ENCODE measurements at places on chromosomes 3 and 15.

DNA sequence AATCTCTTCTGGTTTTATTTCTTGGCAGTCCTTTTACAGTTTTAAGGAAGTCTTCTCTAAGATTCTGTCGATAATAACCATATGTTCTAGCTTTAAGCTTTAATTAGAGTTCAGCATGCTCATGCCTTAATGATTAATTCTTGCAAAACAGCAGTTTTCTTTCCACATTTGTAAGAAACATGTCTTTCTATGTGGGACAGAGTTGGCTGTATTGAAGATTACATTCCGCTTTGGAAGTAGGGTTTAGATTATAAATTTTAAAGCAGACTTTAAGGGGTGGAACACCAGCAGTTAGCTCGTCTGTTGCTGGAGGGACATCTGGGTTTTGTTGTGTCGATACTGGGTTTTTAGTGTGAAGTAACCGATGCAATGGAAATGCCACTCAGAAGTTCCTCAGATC lies 35.3 kb downstream of the SQOR start:
- DNase-seq, result no peak

GRCh38 chr15:67168694-67169093 lies 85.8 kb downstream of the AAGAB start:
- DNase-seq, result no peak

DNA sequence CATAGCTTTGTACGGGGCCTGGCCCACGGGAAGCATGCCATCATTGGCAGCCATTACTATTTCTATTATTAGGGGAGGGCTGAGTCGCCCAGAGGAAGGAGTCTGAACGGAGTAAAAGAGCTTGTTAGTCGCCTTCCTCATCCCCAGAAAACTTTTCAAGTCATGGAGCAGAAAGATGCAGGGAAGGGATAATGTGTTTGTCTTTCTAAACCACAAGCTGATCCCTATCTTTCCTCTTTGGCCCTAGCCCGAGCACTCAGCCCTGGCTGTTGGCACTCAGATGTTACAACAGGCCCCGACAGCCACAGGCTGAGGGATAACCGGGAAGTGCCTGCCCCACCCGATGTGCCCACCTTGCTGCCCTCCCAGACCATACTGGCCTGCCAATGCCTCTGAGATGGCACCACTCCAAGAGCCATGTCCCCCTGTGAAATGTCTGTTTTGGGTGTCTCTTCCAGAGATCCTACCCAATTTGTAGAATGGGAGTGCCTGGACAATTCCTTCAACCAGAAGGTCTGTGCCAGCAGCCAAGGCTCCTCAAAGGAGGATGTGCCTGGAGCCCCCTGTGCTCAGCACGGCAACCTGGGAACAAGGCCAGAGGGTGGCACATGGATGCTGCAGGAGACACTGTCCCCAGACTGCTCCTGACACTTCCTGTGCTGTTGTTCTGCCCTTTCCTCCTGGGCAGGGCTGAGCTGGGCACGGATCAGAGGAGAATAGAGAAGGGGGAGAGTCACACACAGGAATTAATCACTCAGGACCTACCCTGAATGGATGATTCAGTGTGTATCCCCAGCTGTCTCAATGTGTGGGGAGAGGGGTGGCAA lies 10.8 kb downstream of the PAK6 start:
- DNase-seq, result no peak

DNA sequence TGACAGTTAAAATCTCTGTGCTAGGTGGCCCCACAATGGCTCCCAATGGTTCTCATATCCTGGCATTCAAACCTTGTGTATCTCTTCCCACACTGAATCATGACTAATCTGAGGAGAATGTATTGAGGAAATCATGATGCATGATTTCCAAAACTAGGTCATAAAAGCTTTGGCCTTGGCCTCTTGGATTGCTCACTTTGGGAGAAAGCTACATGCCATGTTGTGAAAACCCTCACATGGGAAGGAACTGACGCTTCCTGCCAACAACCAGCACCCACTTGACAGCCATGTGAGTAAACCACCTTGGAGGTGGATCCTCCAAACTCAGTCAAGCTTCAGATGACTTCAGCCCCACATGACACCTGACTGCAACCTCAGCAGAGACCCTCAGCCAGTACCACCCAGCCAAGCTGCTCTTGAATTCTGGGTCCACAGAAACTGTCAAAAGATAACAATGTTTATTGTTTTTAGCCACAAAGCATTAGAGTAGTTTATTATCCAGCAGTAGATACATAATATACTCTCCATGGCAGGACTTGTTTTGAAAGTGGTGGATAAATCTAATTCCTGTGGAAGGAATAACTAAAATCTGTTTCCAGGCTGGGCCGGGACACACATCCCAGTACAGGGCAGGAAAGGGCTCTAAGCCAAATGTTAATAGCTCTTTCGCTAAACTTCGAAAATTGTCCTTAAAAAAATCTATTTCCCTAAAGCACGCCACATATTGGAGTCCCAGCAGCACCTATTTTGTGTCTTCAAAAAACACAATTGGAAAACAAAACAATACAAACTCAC lies 1.0 kb upstream of the ZNF620 start:
- no peak for DNase-seq

GRCh38 chr3:108546692-108547091 lies 36.3 kb upstream of the MYH15 start:
- no peak for DNase-seq

- DNase-seq, result no peak
These were observed 774.4 kb downstream of the ROBO1 start for GRCh38 chr3:78993375-78993774.

- DNase-seq, result no peak
These were observed 608.3 kb downstream of the NTRK3 start for GRCh38 chr15:87648278-87648677.

GRCh38 chr3:107884719-107885460 lies 205.9 kb downstream of the CD47 start:
- no peak for DNase-seq

GRCh38 chr3:149579161-149579560 lies 78.7 kb downstream of the WWTR1 start:
- no peak for DNase-seq

GRCh38 chr3:20935791-20936190 lies 749.8 kb upstream of the SGO1 start:
- no peak for DNase-seq

- DNase-seq, result no peak
These were observed 499.3 kb upstream of the ARRDC4 start for GRCh38 chr15:97461226-97461625.

GRCh38 chr3:50230794-50231125 lies 5.2 kb upstream of the GNAI2 start:
- no peak for DNase-seq

DNA sequence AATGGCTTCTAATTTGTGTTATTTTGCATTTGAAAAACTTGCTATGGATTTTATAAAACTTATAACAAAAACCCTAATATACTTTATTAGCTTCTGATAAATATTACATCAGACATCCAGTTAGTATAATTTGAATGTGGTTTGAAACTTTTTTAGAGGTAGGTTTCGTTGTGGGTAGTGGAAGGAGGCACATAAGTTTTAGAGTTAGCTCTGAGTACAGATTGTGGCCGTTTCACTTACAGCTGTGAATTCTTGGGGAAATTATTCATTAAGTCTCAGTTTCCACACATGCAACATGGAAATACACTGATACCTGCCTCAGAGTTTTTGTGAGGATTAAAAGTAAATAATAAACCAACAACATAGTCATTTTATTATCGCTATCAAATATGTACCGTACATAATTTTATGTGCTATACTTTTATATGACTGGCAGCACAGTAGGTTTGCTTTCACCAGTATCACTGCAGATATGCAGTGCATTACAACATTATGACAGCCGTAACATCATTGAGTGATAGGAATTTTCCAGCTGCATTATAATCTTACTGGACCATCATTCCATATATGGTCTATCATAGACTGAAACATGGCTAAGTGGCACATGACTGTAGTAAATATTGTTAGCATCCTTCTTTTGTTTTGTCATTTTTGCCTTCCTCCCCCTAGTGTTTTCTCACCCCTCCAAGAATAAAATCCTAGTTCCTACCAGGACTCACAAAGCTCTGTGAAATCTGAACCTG lies 175.6 kb downstream of the AKAP13 start:
- no peak for DNase-seq

DNA sequence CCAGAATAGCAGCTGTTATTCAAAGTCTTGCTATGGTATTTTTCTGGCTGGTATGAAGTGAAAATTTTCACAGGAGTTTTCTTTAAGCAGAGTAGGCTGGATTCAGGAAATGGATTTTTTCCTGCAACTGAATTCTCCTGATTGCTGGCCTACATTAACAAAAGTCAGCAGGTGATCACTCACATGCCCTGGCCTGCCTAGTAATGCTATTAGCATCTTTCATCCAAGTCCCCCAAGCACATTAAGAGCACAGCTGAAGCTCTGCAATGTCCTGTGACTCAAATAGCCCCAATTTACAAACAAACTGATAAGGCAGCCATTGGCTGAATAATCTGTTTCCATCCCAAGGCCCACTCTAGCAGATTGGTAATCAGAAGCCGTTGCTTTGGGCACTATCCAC lies 688.3 kb upstream of the LMCD1 start:
- no peak for DNase-seq

DNA sequence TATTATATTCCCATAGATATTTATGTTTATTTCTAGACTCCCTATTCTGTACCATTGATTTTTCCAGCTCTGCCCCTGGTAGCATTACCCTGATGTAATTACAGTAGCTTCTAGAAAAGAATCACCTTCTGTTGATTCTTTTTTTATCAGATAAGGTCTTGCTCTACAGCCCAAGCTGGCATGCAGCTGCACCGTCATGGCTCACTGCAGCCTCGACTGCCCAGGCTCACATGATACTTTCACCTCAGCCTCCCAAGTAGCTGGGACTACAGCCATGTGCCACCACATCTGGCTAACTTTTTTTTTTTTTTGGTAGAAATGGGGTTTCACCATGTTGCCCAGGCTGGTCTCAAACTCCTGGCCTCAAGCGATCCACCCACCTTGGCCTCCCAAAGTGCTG lies 41.8 kb downstream of the SLC24A1 start:
- DNase-seq, result no peak

- peak; percentile 22 for DNase-seq
These were observed 22.0 kb downstream of the SLC7A14 start for GRCh38 chr3:170563712-170564423.

DNA sequence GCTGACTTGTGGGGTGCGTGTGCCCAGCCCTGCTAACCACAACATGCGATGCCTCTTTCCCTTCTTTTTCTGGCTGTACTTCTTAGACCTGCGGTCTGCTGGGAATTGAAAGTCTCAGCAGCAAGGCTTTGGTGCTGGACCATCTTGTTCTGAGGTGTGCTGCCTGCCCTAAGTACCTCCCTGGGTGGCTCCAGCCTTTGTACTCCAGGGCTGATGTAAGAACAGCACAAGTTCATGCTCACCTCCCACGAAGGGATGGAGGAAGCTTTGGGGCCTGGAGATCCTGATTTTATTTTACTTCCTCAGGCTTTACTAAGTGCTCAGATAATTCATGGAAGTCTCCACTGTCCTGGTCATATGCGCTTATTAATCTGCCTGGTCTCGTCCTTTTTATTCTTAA lies 28.9 kb downstream of the FAM43A start:
- DNase-seq, result no peak

DNA sequence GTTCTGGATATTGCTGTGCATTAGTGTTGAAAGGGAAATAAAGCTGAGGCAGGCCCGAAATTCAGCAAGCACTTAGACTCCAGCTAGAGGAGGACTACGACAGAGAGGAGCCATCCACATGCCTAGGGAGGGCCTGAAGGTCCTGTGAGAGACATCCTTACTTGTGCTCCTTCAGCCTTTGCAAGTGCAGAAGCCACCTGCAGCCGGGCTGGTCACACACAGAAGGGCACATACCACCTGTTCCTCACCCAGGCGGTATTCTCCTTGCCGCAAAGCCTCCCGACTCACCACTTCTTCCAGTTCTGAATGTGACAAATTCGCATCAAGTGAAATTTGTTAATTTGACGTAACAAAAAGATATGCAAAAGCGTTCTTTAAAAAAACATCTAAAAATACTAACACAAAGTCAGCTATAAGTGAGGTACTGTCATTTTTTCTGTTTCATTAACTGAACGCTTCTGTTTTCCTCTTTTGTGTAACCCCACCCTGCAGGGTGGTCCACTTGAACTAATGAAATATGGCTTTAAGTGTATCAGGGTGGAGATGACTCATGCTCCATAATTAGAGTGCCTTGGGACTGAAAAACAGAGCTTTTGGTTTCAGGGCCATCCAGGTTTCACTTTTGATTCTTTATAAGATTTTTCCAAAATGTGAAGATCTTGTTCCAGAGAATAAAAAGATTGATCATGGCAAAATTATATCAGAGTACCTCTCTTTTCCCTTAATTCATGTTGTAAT lies 467.9 kb upstream of the ATP11B start:
- DNase-seq, result no peak

DNA sequence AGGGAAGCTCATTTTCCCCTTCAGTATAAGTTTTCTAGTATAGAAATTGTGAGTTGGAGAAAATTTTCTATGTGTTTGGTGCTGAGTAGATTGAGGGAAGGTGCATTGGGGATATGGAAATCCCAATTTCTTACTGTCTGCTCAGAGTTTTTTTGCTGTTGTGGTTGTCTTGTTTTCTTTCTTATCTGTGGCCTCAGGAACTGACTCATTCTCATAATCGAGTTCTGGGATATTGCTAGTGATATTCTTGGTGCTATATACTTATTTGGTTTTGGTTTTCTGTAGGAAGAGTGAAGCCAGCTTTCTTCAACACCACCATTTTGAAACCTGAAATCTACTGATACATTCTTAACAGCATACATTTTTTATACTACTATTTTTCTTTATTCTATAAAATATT lies 869.2 kb downstream of the DIPK2A start:
- DNase-seq, result no peak

GRCh38 chr3:57221883-57222282 lies 5.6 kb upstream of the APPL1 start:
- DNase-seq, result no peak

DNA sequence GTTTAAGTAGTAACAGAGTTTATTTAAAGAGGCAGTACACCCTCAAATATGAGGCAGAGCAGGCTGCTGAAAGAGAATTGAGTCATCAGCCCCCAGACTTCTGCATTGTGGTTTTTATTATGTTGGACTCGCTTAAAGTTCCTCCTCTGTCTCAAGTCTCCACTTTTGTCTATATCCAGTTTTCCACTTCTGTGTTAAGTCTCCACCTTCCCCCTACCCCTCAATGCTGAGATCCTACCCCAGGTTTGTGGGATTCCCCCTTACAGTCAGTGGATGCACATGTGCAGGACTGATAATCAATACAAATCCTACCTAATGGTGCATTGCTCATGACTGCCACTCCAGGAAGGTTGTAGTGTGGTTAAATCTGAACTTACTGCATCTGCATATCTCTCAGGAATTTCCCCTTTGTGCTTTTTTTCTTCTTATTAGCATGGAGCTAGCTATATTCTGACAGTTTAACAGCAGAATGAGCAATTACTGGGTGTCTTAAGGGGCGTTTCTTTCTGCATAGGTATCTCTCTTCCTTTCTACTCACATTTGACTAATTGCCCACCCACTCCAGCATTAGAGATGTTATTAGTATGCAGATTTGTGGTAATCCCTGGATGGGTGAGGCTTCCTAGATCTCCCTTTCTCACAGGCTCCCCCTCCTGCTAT lies 11.9 kb upstream of the CD200R1L start:
- DNase-seq, result no peak

Data from midbrain (tissue), 1 donor.